ENCODE measurements at places on chromosomes 12 and 14.

DNA sequence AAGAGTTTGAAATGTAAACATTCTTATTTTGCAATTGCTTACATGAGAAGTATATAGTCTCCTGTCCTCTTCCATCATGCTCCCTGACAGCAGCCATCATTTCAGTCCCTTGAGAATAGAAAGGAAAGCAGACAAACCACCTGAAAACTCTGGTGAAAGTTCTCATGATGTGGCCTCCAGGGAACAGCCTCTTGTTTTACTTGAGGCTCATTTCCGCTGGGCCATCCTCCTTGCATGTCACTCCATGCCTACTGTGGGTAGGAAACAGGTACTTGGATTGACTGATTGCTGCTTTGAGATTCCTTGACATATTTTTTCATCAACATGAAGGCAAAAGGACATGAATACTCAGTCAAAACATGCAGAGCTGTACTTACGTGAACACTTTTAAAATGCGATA lies 6.0 kb downstream of the SYT1 start:
- no peak for DNase-seq

DNA sequence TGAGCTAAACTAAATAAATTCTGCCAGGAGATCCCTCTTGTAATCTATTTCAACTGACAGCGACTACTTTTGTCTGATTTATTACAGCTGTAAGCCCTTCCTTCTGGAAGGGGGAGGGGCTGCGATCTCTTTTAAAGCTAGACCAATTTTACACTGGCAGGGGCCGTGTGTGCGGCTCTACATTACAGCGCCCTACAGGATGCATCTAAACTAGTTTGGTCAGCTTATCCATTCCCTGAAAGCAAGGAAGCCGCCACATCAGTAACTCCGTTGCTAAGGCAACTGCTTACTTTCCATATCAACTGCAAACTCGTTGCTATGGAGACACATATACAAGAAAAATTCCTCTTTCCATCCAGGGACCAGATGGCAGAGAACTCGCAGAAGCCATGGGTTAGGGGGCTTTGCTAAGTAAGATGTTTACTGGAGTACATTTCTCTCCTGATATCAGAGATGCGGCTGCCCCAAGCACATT lies 17.4 kb downstream of the FOXN3 start:
- DNase-seq, result no peak

DNA sequence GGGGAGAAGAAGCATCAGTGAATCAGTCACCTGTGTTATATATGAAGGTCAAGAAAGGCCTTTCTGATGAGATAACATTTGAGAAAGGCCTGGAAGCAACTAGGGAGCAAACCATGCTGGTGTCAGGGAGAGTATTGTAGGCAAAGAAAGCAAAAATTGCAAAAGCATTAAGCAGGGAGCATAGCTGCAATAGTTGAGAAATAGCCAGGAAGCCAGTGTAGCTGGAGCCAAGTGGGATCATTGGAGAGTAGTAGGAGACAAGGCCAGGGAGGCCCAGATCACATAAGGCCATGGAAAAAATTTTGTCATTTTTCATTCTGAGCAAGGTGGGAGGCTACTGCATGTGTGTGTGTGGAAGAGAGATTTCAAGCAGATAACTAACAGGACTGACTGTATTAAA lies 18.8 kb upstream of the MAGOHB start:
- no peak for DNase-seq

- no peak for DNase-seq
Measured at GRCh38 chr14:22600027-22600426, 1.9 kb downstream of the ABHD4 start.

DNA sequence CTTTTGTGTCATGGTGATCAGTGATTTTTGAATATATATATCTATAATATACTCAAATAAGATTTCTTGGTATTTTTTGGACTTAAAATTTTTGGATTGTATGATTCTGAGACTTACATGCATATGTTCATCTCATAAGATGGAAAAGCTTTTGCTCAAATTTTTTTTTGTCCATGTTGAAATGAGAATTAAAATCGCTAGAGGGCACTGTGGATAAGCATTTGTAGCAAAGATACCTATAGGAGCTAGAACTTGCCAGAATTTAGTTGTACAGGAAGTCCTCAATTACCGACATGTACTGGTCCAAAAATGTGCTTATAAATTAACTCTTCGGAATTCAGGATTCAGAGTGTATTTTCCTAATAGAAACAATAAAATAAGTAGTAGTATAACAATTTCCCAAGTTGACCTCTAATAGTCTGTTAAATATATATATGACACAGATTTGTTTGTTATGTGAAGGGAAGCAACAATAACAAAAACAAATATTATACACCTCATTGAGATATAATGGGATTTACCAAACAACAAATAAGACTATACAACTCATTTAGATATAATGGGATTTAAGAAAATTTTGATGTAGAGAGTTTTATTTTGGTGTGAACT lies 179.6 kb downstream of the TMEM117 start:
- DNase-seq, result no peak

- DNase-seq, result no peak
Measured at GRCh38 chr14:105702275-105702817, 176.0 kb downstream of the TMEM121 start.

- DNase-seq, result no peak
Measured at GRCh38 chr14:64244279-64244678, 49.9 kb downstream of the ESR2 start.

- no peak for DNase-seq
Measured at GRCh38 chr12:52235822-52236361, 2.8 kb downstream of the KRT7 start.

DNA sequence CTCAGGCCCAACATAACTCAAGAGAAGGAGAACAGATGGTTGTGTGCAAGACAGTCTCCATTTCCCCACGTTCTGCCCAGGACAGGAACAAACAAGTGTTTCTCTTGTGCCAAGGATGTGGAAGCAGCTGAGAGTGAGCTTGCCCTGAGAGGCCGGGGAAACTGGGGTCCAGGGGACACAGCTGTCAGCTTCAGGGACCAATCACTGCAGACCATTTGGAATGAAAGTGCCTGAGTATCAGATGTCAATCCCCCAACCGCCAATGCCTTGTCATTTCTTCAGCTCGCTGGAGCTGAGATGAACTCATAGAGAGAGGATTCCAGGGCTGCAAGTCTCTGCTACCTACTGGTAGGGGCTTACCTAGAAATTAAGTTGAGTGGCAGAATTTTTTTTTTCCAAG lies 71.9 kb upstream of the METAP2 start:
- no peak for DNase-seq

GRCh38 chr14:99272899-99273765 lies 1.1 kb upstream of the BCL11B start:
- DNase-seq, result no peak

GRCh38 chr12:105279460-105280056 lies 43.6 kb upstream of the APPL2 start:
- DNase-seq, result no peak

DNA sequence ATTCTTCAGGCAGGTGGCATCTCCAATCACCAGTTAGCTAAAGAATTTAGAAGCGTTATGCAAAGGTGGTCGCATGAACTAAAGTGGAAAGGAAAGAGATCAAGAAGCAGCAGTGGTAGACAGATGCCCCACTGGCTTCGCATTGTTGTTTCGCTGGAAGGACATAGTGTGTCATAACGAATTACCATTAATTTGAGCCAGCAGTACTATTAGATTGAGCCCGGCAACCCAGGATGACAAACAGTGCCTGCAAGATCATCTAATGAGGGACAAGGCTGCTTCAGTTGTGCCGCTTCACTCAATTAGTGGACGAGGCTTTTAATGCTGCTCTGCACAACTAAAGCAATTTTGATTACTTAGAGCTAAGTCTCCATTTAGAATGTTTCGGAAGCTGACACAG lies 274.5 kb upstream of the SOX5 start:
- no peak for DNase-seq

Data from T1000 (cell line).